AG04450 (cell line): ENCODE measurements at places on chromosomes 6 and 20. TPM values are rescaled to one million over a fixed set of nuclear protein-coding genes. Genes with fewer than 3 reads are reported as not detected.

The HLA-DQA1 gene
- polyA plus RNA-seq, result not detected in 2 replicates

GRCh38 chr6:10341605-10342004, 73.3 kb downstream of the TFAP2A start:
- DNase-seq, result no peak

DNA sequence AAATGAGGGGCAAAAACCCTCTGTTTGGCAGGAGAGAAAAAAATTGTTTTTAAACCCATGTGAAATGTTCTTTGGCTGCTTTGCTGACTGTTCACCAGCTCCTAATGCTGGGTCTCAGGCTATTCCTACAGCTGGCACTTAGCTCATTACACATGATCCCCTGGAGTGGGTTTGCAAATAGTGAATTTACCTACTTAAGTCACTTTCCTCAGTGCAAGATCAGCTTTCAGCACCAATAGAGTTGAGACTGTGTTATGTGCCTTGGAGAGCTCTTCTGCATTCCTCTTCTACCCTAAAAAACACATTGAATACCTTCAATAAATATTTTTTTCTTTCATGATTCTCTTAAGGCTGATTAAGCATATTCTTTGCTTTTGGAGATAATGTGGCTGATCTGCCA, 58.4 kb upstream of the PRDM1 start:
- DNase-seq, result no peak

The CRISP1 gene
- not detected in 2 replicates for polyA plus RNA-seq

The DUSP15 gene
- not detected in 2 replicates for polyA plus RNA-seq

The EYA4 gene
- polyA plus RNA-seq, result 30.9 and 37.8 TPM in 2 replicates

GRCh38 chr20:36824142-36824940, 50.8 kb upstream of the DSN1 start:
- no peak for DNase-seq

The CEBPB gene
- 19.1 and 23.6 TPM in 2 replicates for polyA plus RNA-seq

DNA sequence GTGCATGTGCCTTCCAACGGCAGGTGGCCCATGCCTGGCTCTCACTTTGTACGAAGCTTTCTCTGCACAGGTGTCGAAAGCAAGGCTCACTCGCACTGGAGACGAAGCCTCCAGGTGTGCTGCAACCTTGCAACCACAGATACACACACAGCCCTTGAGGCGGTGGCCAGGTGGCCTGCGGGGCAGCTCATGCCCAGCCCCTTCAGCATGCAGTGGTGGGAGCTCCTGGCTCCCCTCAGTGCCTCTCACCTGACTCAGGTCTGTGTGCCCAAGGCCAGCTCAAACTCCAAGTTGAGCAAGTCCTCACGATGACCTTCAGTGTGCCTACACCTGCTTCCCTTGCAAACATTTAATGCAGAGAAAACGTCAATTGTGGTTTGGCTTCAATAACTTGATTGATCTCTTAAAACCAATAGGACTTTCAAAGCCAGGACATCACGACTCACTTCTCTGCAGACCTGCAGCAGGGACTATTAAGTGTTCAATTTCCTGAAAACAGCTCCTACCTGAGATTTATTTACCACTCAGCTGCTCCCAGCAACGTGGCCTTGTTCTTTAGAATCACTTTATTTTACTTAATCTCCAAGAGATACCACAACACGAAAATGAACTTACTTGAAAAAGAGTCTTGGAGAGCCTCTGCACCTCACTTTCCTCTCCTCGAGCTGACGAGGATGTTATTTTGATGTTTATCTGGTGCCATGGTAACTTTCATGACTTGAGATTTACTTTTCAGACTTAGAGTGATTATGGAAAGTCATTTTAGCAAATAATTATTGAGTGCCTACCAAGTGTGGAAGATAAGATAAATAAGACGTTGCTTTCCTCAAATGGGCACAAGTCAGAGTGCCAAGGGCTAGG, 86.3 kb downstream of the SLC22A23 start:
- no peak for DNase-seq

The FIG4 gene
- 17.0 and 22.8 TPM in 2 replicates for polyA plus RNA-seq

GRCh38 chr6:7891078-7891872, 19.3 kb downstream of the TXNDC5 start:
- DNase-seq, result no peak

DNA sequence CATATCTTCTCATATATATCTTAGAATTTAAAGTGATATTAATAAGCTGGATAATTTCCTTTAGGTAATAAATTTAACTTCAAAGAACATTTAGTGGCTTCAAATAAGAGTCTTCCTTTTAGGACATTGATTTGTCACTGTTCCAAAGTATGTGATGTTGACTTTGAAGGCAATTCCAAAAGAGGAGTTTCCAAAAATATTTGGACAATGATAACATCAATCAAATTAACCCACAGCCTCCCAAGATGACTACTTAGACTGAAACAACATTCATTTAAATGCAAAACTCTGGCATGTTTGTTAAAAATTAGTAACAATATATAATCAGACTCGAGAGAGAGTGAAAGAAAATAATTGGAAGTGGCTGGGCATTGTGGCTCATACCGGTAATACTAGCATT, 211.1 kb downstream of the OGFRL1 start:
- DNase-seq, result no peak

DNA sequence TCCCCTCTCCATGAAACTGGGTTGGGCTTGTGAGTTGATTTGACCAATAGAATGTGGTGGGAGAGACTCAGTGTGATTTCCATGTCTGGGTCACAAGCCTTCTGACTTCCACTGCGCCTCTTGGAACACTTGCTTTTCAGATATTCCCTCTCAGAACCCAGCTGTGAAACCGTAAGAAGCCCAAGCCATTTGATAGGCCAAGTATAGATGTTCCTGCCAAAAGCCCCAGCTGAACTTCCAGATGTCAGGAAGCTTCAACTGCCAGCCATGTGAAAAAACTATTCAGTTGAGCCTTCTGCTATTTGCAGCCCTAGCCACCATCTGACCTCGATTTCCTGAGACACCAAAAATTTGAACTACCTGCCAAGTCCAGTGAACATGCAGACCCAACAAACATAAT, 387.8 kb upstream of the GJE1 start:
- DNase-seq, result no peak

The TINAG gene
- polyA plus RNA-seq, result not detected in 2 replicates

DNA sequence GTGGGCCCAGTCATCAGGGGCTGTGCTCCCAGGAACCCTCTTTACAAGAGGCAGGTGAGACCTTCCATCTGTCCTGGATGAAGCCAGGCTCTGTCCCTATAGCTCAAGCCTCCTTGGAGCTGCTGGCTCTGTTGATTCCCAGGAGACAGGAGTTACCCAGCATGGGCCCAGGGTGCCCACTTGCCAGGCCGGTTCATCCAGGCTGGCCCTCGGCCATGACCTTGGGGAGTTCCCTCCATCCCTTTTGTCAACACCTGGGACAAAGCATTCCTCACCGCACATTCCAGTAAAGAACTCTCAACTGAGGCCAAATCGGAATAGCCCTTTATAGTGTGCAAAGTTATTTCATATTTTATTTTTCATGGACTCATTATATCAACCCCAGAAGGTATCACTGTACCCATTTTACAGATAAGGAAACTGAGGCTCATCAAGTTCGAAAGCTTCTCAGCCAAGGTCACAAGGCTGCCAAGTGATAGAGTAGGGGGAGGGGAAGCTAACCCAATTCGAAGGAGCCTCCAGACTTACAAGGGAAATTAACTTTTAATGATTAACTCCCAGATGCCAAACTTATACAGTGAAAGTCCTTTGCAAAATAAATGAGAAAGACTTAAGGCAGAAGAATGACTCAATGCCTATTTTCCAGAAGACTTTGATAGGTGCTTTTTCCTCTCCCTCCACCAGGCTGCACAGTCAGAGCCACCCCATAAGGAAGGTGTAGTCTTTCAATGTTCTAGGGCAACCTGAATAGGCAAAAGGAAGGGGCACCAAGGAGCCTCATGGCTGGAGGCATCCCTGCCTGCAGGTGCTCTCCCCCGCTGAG, 18.5 kb downstream of the SDC4 start:
- DNase-seq, result no peak

The FAM162B gene
- 7.8 and 10.9 TPM in 2 replicates for polyA plus RNA-seq

DNA sequence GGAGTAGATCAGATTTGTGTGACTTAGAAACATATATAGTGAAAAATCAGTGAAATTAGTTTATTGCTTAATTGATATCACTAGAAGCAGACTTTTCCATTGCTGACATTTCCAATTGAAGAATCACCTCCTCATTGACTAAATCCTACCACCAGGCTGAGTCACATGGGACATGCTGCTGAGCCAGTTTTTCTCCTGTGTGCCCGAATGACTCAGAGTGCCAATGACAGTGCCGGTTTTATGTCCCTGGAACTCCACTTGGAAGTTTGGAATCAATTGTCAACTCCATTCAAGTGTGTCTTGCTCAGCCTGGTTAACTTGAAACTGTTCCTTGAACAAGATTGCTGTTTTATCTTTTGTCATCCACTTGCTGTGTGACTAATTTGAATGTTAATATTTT, 316.1 kb upstream of the PRDM1 start:
- DNase-seq, result no peak

- DNase-seq, result no peak
These were observed 304 bp downstream of the PBX2 start for GRCh38 chr6:32189742-32190053.

The LY6G6F gene
- not detected in 2 replicates for polyA plus RNA-seq

- DNase-seq, result no peak
These were observed 62.5 kb upstream of the PTGIS start for GRCh38 chr20:49630396-49630951.

DNA sequence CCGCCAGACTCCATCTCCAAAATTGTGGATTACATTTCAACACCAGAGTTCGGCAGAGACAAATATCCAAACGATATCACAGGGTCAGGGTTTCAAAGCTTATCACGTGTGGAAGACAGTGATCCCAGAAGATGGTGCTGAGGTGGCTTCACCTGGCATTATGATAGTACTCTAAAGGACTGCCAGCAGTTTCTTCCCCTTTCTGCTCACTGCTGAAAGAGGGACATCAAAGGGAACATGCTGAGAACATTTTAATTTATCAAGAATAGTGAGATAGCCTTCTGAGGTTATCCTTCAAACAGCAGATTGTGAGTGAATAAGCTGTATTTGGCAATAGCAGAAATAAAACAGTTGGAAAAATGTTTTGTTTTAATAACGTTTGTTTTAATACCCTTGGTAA, 79.7 kb downstream of the FIG4 start:
- DNase-seq, result no peak

GRCh38 chr6:108168501-108169463, 3.0 kb downstream of the NR2E1 start:
- DNase-seq, result no peak

The C6orf163 gene
- polyA plus RNA-seq, result 0.57 and 0.81 TPM in 2 replicates

DNA sequence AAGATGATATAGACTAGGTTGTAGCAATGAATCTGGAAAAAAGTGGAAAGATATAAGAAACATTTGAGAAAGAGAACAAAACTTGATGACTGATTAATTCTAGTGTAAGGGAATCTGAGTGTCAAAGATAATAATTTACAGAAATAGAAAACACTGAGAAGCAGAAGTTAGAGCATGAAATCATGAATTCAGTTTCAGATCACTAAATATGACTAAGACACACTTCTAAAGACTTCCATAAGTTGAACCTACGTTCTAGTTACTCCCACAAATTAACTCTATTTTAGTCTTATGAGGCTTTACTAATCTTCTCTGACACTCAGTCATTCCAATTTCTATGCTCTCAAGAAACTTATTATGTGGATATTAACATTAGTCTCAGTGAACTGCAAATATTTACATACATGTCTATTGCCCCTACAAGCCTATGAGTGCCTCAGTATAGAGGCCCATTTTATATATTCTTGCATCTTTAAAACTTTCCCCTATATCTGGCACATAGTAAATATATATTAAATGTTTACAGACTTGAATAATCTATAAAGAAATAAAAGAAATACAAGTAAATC, 30.4 kb downstream of the IBTK start:
- no peak for DNase-seq

- DNase-seq, result no peak
These were observed 2.7 kb downstream of the HLA-DOB start for GRCh38 chr6:32814145-32814544.

DNA sequence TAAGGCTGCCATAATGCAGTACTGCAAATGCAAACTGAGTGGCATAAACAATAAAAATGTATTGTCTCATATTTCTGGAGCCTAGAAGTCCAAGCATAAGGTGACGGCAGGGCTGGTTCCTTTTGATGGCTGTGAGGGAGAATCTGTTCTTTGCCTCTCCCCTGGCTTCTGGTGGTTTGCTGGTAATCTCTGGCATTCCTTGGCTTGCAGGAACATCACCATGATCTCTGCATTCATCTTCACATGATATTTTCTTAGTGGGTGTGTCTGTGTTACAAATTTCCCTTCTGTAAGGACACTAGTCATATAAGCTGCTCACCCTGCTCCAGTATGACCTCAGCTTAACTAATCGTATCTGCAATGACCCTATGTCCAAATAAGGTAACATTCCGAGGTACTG, 1104.2 kb upstream of the CITED2 start:
- DNase-seq, result no peak

GRCh38 chr6:131132360-131132759, 2.9 kb upstream of the AKAP7 start:
- DNase-seq, result no peak

- no peak for DNase-seq
These were observed 77.9 kb downstream of the SMOC2 start for GRCh38 chr6:168518867-168519266.

GRCh38 chr6:165059032-165059431, 250.4 kb downstream of the C6orf118 start:
- no peak for DNase-seq

GRCh38 chr20:62254021-62254724, 15.9 kb downstream of the OSBPL2 start:
- no peak for DNase-seq

GRCh38 chr6:140379919-140380318, 1005.5 kb upstream of the CITED2 start:
- DNase-seq, result peak; percentile 72

DNA sequence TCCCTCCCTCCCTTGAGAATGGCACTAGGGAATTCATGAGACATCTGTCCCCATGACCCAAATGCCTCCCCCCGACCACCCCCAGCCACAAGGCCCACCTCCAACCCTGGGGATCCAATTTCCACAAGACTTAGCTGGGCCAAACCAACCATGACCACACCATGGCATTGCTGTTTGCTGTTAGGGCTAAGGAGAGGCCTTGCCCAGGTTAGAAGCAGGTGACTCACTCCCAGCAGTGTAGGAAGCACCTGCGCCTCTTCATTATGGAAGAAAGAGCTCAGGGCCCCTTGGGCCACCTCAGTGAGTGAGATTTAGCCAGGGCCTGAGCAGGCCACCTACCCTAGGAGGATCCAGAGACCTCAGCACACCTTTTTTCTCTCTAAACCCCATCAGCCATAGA, 337.9 kb downstream of the TAF4 start:
- no peak for DNase-seq

The SLC35B2 gene
- polyA plus RNA-seq, result 83.5 and 107 TPM in 2 replicates

The RFX6 gene
- polyA plus RNA-seq, result not detected in 2 replicates

DNA sequence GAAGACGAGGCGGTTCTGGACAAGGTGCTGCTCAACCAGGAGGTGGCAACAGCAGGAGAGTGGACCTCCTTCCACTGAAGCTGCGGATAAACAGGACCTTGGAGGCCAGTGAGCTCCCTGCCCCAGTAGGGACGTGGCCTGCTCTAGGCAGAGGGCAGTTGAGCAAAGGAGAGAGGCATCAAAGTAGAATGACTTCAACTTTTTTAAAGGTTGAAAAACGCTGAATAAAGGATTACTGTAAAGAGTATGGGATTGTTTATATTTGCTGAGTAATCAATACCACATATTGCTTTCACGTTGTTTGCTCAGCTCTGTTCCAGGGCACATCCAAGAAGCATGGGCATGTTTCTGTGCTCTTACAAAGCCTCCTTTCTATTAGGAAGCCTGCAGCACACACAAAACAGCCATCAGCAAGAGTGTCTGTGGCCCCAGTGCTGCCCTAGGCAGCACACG, 48.1 kb downstream of the ERMARD start:
- DNase-seq, result no peak

- no peak for DNase-seq
These were observed 40.5 kb downstream of the DSE start for GRCh38 chr6:116411284-116411623.

The SLPI gene
- polyA plus RNA-seq, result not detected in 2 replicates

GRCh38 chr20:20887593-20888265, 175.3 kb upstream of the RALGAPA2 start:
- DNase-seq, result no peak
